ENCODE measurements at places on chromosomes 7 and 10.

- DNase-seq, result no peak
- no peaks in the 10 kb centered on the region for H3K27me3 ChIP-seq
- H3K4me3 ChIP-seq, result no peak overlapping the region
- H3K4me1 ChIP-seq, result no peaks in the 10 kb centered on the region
Measured at GRCh38 chr10:15789793-15790525, 70.2 kb upstream of the ITGA8 start.

- no peak overlapping the region for H3K4me3 ChIP-seq
- peaks cover 1% of the 10 kb centered on the region for H3K4me1 ChIP-seq
- no peak for DNase-seq
- H3K27ac ChIP-seq, result no peak overlapping the region
- no peaks in the 10 kb centered on the region for H3K36me3 ChIP-seq
- H3K27me3 ChIP-seq, result no peaks in the 10 kb centered on the region
Measured at GRCh38 chr10:34237898-34238455, 577.1 kb downstream of the PARD3 start.

DNA sequence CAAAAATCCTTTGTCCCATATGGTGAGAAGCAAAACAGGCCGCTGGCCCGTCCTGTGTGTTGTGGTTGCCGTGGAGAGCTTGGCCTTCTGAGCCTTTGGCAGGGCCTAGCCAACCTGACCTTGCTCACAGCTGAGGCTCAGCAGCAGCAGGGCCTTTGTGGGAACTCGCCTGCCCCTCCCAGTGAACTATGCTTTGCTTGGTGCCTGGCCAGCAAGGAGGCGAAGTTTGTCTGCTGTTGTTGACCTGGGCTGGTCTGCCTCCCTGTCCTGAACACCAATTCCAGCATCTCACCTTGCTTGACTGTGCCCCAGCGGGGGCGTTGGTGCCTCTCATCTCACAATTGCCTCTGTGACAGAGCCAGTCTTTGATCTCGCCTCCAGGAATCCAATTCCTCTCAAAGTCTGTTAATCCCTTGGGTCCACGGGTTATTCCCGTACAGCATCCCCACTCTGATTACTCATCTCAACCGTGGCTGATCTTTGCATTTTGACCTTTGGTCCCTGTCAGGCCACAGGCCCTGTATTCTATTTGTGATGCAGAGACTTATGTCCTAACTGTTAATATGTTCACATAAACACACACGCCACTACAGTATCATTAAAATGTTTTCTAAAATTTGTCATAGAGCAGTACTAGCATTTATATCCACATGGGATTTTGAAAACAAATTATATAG lies 22.6 kb downstream of the EPDR1 start:
- no peak overlapping the region for H3K4me3 ChIP-seq
- no peak overlapping the region for H3K27ac ChIP-seq
- no peak for DNase-seq
- H3K4me1 ChIP-seq, result no peaks in the 10 kb centered on the region
- no peaks in the 10 kb centered on the region for H3K36me3 ChIP-seq

- peak overlapping the region; percentile 75 for H3K27ac ChIP-seq
- no peaks in the 10 kb centered on the region for H3K27me3 ChIP-seq
- H3K4me3 ChIP-seq, result peak overlapping the region; percentile 53
- no peaks in the 10 kb centered on the region for H3K36me3 ChIP-seq
- DNase-seq, result peak; percentile 8
Measured at GRCh38 chr10:107653832-107654287, 489.4 kb upstream of the SORCS1 start.

- no peak overlapping the region for H3K27ac ChIP-seq
- no peak for DNase-seq
- H3K36me3 ChIP-seq, result no peaks in the 10 kb centered on the region
- no peaks in the 10 kb centered on the region for H3K27me3 ChIP-seq
- H3K4me1 ChIP-seq, result peaks cover 2% of the 10 kb centered on the region
- no peak overlapping the region for H3K4me3 ChIP-seq
Measured at GRCh38 chr10:5165738-5166137, 19.2 kb downstream of the AKR1C8 start.

GRCh38 chr7:12647364-12648219 lies 39.8 kb upstream of the ARL4A start:
- no peaks in the 10 kb centered on the region for H3K36me3 ChIP-seq
- no peak overlapping the region for H3K4me3 ChIP-seq
- no peaks in the 10 kb centered on the region for H3K4me1 ChIP-seq

- H3K36me3 ChIP-seq, result no peaks in the 10 kb centered on the region
- no peak overlapping the region for H3K27ac ChIP-seq
- H3K4me3 ChIP-seq, result no peak overlapping the region
Measured at GRCh38 chr10:64159910-64160872, 639.0 kb downstream of the REEP3 start.

- DNase-seq, result peak; percentile 17
- H3K4me3 ChIP-seq, result no peak overlapping the region
- peaks cover 36% of the 10 kb centered on the region for H3K4me1 ChIP-seq
- peaks cover 18% of the 10 kb centered on the region for H3K27me3 ChIP-seq
- no peaks in the 10 kb centered on the region for H3K36me3 ChIP-seq
Measured at GRCh38 chr10:30398788-30399187, 35.2 kb upstream of the MAP3K8 start.

- no peaks in the 10 kb centered on the region for H3K36me3 ChIP-seq
- H3K4me3 ChIP-seq, result no peak overlapping the region
- peaks cover 28% of the 10 kb centered on the region for H3K27me3 ChIP-seq
Measured at GRCh38 chr10:42476101-42476500, 162.3 kb downstream of the ZNF33B start.

DNA sequence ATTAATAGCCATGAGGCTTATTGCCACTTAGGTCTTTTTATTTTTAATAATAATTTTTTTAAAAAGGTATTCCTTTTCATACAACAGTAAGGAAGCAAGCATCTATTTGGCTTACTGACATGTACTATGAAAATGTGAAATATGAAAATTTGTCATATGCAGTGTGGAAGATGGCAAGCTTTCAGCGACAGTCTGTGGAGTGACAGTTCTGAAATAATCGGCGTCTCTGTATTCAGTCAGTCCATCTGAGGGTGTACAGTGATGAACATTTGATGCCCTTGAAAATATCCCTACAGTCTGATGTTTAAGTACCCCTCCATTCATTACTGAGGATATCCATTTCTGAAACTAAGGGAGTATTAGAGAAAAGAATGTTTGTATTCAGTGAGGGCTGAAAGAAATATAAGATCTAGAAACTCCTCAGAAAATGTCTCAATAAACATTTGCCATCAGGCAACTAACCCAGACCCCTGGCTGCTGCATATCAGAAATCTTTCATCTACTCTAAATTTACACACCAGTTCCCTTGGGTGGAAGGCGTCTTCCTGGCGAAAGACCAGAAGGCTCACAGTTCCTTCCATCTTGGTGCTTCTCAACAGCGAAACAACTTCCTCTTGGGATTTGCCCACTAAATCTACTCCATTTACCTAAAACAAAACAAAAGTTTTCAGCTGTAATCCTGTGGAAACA lies 440.6 kb downstream of the PARD3 start:
- H3K4me3 ChIP-seq, result no peak overlapping the region
- H3K4me1 ChIP-seq, result peaks cover 17% of the 10 kb centered on the region
- H3K27ac ChIP-seq, result no peak overlapping the region

DNA sequence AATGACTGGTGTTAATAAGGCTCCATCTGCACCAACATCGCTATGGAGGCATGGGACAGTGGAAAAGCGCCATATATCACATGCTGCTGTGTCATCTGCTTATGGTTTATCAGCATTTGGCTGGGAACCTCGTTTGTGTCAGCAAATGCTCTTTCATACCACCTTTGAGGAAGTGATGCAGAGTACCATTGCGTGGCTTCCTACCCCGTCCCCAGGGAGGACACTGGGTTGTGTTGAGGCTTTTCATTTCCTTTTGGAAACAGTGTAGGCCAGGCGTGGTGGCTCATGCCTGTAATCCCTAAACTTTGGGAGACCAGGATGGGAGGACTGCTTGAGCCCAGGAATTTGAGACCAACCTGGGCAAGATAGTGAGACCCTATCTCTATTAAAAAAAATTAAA lies 6.8 kb downstream of the TACR2 start:
- no peak overlapping the region for H3K27ac ChIP-seq
- no peaks in the 10 kb centered on the region for H3K36me3 ChIP-seq
- peaks cover 26% of the 10 kb centered on the region for H3K4me1 ChIP-seq
- no peak for DNase-seq

- H3K36me3 ChIP-seq, result no peaks in the 10 kb centered on the region
- H3K4me1 ChIP-seq, result peaks cover 6% of the 10 kb centered on the region
- no peak for DNase-seq
- H3K4me3 ChIP-seq, result no peak overlapping the region
- H3K27ac ChIP-seq, result no peak overlapping the region
Measured at GRCh38 chr10:104804880-104805279, 163.8 kb downstream of the SORCS3 start.

DNA sequence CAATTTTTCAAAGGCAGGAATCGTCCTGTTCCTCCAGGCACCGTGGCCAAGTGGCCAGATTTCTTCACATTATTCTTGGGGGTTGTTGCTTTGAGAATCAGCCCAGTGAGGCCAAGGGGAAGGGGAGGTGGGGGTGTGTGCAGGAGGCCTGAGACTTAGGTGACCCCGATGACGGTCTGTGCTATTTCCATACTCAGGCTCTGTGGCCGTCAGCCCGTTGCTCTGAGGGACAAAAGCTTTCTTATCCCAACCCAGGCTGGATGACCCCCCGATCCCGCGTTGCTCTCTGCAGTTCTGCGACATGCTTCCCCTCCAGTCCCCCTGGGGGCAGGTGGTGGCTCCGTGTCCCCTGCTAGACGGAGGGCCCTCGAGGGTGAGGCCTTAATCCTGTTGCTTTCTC lies 14.2 kb downstream of the DOCK1 start:
- no peak overlapping the region for H3K4me3 ChIP-seq
- H3K4me1 ChIP-seq, result no peaks in the 10 kb centered on the region
- H3K27ac ChIP-seq, result no peak overlapping the region

- no peak overlapping the region for H3K27ac ChIP-seq
- H3K4me3 ChIP-seq, result no peak overlapping the region
- H3K36me3 ChIP-seq, result no peaks in the 10 kb centered on the region
- no peaks in the 10 kb centered on the region for H3K4me1 ChIP-seq
Measured at GRCh38 chr10:76329891-76330575, 898.6 kb downstream of the LRMDA start.

DNA sequence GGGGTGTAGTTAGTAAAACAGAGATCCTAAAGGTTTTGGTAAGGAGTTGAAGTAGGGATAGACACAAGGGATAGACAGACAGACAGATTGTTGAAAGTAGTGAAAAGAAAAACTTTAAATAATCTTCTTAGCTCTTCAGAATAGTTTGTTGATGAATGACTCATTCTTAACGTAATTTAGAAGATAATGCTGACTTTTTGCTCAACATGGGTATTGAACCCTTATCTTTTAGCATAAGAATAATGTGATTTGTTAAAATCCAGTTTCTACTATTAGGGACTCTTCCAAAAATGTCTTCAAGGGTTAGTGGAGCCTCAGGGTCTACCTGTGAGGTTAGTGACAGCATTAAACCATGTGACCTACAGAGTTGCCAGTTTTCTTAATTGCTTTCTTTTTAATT lies 411.2 kb downstream of the ETV1 start:
- H3K4me3 ChIP-seq, result no peak overlapping the region
- H3K27ac ChIP-seq, result no peak overlapping the region
- DNase-seq, result no peak
- no peaks in the 10 kb centered on the region for H3K4me1 ChIP-seq
- no peaks in the 10 kb centered on the region for H3K27me3 ChIP-seq
- no peaks in the 10 kb centered on the region for H3K36me3 ChIP-seq

DNA sequence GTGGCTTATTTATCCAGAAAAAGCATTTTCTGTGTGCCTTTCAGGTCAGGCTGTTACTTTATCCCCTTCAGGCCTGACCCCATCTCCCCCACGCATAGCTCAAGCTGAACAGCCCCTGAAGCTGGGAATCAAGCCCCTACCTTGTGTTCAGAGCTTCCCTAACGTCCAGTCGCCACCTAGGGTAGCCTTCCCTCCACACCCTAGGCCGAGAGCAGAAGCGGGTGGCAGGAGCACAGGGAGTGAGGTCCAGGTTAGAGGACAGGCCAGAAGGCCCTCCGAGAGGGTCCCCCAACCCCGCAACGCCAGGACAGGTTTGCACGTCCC lies 479 bp upstream of the SEMA4G start:
- H3K4me1 ChIP-seq, result peaks cover 14% of the 10 kb centered on the region
- H3K4me3 ChIP-seq, result peak overlapping the region; percentile 56
- H3K27me3 ChIP-seq, result peaks cover 5% of the 10 kb centered on the region
- peaks cover 8% of the 10 kb centered on the region for H3K36me3 ChIP-seq
- no peak for DNase-seq
- no peak overlapping the region for H3K27ac ChIP-seq

GRCh38 chr7:107446988-107447387 lies 22.9 kb upstream of the GPR22 start:
- no peaks in the 10 kb centered on the region for H3K27me3 ChIP-seq
- peaks cover 12% of the 10 kb centered on the region for H3K4me1 ChIP-seq
- no peak overlapping the region for H3K27ac ChIP-seq

- DNase-seq, result no peak
- H3K4me3 ChIP-seq, result no peak overlapping the region
- H3K27ac ChIP-seq, result no peak overlapping the region
Measured at GRCh38 chr10:100803908-100804307, 58.5 kb downstream of the PAX2 start.

DNA sequence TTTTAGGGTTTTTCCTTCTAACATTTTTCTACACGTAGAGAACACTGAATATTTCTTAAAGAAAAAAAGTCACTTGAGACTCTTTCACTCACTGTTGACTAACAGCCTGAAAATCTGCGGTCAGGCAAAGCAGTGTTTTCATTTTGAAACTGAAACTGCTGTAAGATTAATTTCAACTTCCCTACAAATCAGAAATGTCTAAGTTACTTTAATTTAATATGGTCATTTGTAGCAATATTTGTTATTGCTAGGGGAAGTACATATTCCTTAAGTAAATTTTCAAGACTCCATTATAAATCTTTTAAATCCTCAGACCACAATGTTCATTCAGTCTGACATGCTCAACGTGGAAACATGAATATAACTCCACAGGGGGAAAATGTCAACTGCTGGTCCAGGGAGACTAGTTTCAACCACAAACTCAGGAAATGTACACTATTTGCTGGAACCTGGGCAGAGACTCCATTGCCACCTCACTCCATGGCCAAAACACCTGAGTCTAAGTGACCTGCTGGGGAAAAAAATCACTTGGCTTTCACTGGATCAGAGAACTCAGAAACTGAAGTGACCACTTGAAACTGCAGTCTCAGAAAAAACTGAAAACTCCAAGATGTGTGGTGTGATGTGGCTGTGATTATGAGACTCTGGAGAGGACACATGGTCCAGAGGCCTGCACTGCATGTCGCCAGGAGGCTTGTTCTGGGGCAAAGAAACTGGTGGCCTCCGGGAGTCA lies 161.2 kb downstream of the TAX1BP1 start:
- peak overlapping the region; percentile 75 for H3K27ac ChIP-seq
- H3K27me3 ChIP-seq, result no peaks in the 10 kb centered on the region
- peak; percentile 60 for DNase-seq
- H3K36me3 ChIP-seq, result no peaks in the 10 kb centered on the region
- H3K4me1 ChIP-seq, result peaks cover 42% of the 10 kb centered on the region
- peak overlapping the region; percentile 45 for H3K4me3 ChIP-seq

DNA sequence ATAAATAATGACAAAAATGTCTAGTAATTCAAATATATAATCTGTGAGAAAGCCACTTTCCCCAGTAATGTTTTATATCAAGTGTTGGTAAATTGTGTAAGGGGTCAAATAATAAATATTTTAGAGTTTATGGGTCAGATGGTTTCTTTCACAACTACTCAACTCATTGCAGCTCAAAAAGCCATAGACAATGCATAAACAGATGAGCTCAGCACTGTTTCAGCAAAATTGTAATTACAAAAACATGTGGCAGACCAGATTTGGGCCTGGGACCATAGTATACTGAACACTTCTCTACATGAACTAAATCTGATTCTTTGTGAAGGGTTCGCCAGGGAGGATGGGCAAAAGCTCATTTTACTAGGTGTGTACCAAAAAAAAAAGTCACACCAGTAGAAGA lies 460.8 kb downstream of the NRG3 start:
- H3K4me1 ChIP-seq, result no peaks in the 10 kb centered on the region
- H3K36me3 ChIP-seq, result no peaks in the 10 kb centered on the region
- no peaks in the 10 kb centered on the region for H3K27me3 ChIP-seq
- H3K27ac ChIP-seq, result no peak overlapping the region

Measured in activated CD4-positive, alpha-beta T cell treated with anti-CD3 and anti-CD28 coated beads, Interleukin-2, amount 10 ng/mL, durations not matched to agents 7 days and 5 days (primary cell).